Left ventricle myocardium inferior (tissue), 1 donor: ENCODE measurements at places on chromosomes 3 and 15. TPM values are rescaled to one million over a fixed set of nuclear protein-coding genes. Genes with fewer than 3 reads are reported as not detected.
A peak's percentile ranks its signal among the peaks of the same experiment; 100 is the strongest.

GRCh38 chr3:42247576-42248027 lies 18.4 kb downstream of the CCK start:
- DNase-seq: peak; percentile 19

Gene ATP8B4
- 2.5 TPM for total RNA-seq

- no peak for DNase-seq
Observed at GRCh38 chr15:26888761-26889160, 21.9 kb downstream of the GABRA5 start.

DNA sequence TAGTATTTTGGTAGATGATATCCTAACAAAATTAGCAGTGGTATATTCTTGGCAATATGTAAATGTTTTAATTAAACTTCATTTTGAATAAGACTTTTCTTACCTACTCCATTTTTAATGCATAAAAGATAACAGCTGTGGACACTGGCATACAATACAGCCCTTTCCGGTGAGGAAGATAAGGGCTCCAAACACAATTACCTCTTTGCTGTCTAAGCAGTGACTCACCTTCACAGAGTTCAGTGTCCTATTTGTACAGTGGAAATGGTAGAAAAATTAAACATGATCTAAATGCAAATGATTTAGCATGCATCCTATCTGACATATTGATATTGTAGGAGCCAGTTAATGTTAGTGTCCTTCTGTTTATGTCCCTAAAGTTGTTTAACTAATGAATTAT lies 969.4 kb downstream of the PLOD2 start:
- no peak for DNase-seq

DNA sequence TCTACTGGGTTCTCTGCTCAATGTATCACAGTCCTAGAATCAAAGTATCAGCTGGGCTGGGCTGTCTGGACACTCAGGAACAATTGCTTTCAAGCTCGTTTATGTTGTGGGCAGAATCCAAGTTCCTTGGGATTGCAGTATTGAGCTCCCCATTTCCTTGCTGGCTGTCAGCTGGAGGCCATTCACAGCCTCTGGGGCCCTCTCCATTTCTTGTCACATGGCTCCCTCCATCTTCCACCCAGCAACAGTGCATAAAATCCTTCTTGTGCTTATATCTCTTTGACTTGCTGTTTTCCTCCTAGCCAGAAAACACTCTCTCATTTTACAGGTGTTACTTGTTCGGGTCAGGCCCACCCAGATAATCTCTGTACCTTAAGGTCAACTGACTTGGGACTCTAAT lies 363.5 kb downstream of the IGSF11 start:
- DNase-seq: no peak

Gene LRCH3
- 25.8 TPM for total RNA-seq

Gene CDHR4
- total RNA-seq: not detected

GRCh38 chr3:60856257-60857046 lies 394.8 kb downstream of the FHIT start:
- no peak for DNase-seq

DNA sequence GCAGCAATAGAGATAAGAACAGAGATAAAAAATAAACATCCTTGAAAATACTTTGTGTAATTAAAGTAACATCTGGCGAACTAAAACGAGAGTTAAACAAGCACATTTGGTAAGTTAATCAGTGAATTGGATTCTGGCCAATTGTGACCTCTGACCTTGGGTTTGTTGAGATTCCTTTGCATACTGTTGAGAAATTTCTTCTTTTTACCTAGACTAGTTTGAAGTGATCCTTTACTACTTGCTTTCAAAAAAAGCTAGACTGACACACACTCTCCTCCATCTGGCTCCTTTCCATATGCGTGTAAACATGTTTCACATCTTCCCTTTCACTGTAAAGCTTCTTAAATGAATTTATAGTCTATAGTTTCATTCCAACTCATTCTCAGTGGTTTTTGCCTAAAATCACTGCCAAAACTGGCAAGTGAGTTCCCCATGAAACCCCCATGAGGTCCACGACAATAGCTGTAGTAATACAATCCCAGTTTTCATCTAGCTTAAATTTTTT lies 17.3 kb upstream of the GBE1 start:
- DNase-seq: no peak

DNA sequence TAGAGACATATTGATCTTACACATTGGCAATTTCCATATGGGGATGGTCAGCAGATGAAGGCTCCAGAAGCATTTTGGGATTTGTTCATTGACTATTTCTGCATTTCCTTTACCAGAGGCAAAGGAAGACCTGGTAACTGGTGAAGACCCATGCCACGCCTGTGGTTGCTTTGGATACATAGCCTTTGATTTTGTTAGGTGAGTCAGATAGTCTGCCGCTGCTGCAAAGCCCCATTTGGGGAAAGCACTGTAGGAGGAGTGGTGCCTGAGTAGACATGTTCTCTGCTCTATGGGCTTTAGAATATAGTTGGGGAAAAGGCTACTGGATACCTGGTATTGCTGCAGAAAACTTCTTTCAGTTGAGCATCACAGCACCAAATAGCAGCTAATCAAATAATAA lies 56.8 kb downstream of the TFG start:
- DNase-seq: no peak

- DNase-seq: no peak
Observed at GRCh38 chr3:177473903-177474302, 276.6 kb upstream of the TBL1XR1 start.

DNA sequence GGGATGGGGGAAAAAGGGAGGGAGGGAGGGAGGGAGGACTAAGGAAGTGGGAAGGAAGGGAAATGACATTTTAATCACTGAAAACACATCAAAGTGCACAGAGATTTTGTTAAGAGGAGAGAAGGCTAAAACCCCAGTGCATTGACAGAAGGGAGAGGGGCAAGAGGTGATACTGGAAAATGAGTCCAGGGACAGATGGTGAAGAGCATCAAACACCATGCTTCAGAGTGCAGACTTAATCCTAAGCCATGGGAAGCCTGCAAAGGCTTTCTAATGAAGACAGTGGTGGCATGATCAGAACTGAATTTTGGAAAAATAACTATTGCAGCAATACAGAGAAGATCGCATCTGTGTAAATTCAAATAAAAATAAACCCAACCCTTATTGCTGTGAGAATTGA lies 41.8 kb downstream of the HGD start:
- DNase-seq: no peak

DNA sequence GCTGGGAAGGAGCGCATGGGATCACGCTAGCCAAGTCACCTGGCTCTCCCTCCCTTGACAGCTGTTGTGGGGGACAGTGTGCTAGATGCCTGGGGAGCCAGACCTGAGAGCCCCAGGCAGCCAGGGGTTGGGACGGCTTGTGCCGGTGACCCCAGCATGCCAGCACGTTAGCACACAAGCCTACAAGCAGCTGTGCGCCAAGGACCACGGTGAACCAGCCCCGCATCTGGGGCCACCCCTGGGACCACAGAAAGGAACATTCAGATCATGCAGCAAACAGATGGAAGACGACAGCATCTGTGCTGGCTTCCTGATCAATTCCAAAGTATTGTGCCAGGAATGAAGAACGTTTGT lies 64.8 kb downstream of the NTRK3 start:
- no peak for DNase-seq

DNA sequence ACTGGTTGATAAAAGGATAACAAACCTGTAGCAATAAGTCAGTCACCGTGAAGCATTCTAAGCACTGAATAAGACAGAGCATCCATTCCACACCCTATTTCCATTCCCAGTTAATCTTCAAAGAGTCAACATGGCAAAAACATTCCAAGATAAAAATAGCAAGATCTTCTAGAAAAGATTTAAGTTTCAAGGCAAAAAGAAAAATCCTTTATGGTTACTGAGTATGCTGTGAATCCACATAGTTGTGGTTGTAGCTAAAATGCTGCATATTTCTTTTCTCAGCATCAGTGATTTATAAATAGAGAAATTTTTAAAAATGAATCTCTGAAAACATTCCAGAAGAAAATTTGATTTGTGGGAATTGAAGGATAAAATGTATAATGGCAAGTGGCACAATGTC lies 21.1 kb downstream of the GAP43 start:
- DNase-seq: no peak

GRCh38 chr3:174218016-174218415 lies 641.1 kb upstream of the NAALADL2 start:
- no peak for DNase-seq

Gene TMF1
- total RNA-seq: 21.0 TPM

GRCh38 chr15:41948490-41948889 lies 23.9 kb downstream of the EHD4 start:
- no peak for DNase-seq

DNA sequence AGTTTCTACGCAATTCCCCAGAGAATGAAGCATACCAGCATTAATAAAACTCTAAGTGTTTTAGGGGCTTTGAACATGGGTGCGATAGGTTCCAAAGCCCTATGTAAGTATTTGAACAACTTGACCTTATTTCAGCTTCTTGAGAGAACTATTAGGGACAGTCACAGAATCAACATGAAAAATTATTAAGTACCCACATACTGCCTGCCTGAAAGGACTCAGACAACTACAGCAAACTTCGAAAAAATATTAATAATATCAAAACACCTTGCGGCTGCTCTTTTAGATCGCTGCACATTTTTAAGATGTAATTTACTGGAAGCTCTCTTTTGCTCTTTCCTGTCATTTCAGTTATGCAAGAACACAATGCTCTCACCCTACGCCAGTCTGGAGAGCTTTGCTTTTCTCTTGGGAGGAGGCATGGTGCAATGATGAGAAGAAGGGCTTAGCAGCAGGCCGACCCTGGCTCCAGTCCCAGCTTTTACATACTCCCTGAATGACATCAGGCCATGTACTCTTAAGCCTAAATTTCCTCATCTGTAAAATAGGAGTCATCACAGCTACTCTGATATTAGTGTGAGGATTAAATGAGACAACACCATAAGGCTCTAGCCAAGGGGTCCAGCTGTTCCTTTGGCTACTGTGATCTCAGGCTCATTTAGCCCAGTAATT lies 640.7 kb downstream of the FHIT start:
- DNase-seq: peak; percentile 70

Gene HACL1
- total RNA-seq: 14.9 TPM

Gene ST3GAL6
- total RNA-seq: 52.5 TPM

Gene RETNLB
- not detected for total RNA-seq

Gene ZPLD1
- total RNA-seq: not detected

GRCh38 chr3:163821841-163822240 lies 1256.5 kb downstream of the SI start:
- no peak for DNase-seq

GRCh38 chr3:44734646-44735168 lies 5.3 kb downstream of the ZNF501 start:
- DNase-seq: no peak

GRCh38 chr15:38130740-38131498 lies 121.7 kb upstream of the SPRED1 start:
- DNase-seq: peak; percentile 84

Gene SACM1L
- 20.9 TPM for total RNA-seq

GRCh38 chr3:30305021-30305420 lies 301.4 kb upstream of the TGFBR2 start:
- no peak for DNase-seq

DNA sequence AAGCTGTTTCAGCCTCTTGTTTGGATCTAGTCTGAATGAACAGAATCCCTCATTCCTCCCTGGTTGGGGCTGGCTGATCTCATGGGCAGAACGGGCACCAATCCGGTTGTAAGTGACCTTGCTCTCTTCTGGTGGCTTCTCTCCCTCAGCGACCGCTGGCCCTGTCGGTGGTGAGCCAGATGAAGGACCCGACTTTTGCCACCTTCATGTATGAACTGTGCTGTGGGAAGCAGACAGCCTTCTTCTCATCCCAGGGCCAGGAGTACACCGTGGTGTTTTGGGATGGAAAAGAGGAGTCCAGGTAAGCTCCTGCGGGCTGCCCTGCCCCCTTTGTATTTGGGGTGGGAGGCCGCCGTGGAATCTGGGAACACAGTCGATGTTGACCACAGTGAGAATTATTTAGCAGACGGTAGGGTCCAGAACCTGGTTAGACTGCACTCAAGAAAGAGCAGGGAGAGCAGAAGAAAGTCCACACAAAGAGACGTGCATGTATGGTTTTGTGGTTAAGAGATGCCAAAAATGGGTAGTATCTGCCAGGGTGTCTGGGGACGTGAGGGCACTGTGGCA lies 138.8 kb downstream of the LRRK1 start:
- DNase-seq: no peak

DNA sequence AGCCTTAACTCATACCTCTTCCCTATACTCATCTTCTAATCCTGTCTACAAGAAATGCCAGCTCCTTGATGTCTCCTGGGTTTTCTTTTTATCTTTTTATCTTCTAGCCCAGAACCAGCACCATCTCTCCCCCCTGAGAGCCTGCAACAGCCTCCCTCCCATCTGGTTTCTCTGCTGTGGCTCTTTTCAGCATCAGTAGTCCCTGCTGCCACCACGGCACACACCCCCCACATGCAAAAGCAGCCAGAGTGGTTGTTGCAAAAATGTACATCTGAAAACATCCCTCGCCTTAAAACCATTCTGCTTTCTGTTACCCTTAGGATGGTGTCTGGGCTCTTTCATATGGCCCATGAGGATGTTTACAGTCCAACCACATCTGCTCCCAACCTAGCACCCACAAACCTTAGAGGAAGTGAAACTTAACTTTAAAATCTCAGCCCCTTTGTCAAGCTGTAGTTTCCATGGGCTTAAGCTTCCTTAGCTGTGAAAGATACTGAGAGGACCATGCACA lies 775 bp downstream of the TTC21A start:
- no peak for DNase-seq
